Activated CD4-positive, alpha-beta memory T cell treated with anti-CD3 and anti-CD28 coated beads, Interleukin-2, amount 10 ng/mL, durations not matched to agents 7 days and 5 days (primary cell): ENCODE measurements at places on chromosomes 6 and 20. TPM values are rescaled to one million over a fixed set of nuclear protein-coding genes. Genes with fewer than 3 reads are reported as not detected.

- no peak for DNase-seq
These were observed 4.6 kb downstream of the ZNF184 start for GRCh38 chr6:27468334-27468733.

- no peak for DNase-seq
These were observed 8.9 kb upstream of the AHI1 start for GRCh38 chr6:135506270-135506997.

DNA sequence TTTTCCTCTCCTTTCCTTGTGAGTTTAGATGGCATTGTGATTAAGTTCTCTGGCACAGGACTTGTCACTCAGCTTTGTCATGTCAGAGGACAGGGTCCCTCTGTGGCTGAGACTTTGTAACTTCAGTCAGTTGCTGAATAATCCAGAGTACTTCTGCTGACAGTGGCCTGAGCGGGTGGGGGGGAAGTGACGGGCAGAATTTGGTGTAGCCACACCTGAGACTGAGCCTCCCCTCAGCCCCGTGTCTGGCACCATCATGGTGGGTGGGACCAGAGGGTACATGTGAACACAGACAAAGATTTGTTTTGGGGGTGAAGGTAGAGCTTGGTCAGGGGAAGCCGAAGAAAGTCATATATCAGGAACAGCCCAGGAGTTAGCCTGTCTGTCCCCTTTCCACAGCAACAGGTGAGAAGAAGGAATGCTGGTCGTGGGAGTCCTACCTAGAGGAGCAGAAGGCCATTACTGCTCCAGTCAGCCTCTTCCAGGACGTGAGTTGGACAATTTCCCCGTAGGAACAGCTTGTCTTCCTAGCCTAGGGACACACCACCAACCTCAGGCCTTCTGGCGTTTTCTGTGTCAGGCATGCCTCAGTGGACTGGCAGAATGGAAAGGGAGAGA, 20.9 kb downstream of the L3MBTL1 start:
- no peak for DNase-seq

CASS4 gene
- 13.2 TPM for total RNA-seq
